ENCODE measurements at places on chromosomes 1 and 21.

GRCh38 chr1:60173729-60174505, 100.3 kb upstream of the C1orf87 start:
- no peak for DNase-seq

DNA sequence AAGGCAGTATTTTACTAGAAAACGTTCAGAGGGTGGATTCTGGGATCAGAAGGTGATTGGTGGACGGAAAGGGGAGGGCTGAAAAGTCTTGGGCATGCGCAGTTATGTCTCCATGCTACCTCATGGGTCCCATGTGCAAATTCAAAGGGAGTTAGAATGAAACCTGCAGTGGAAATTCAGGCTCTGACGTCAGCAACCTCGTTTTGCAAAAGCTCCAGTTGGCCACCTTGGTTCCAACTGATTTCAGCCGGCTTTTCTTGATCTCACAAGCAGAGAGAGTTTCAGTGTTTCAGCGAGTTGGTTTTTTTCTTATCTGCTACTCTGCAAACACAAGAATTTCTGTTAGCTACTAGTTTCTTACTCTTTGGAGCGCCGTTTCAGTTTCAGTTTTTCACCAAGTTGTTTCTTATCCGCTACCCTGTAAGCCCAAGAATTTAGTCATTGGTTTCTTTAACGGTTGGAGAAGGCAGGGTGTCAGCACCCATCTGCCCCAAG, 69.8 kb upstream of the PGBD5 start:
- DNase-seq, result no peak

DNA sequence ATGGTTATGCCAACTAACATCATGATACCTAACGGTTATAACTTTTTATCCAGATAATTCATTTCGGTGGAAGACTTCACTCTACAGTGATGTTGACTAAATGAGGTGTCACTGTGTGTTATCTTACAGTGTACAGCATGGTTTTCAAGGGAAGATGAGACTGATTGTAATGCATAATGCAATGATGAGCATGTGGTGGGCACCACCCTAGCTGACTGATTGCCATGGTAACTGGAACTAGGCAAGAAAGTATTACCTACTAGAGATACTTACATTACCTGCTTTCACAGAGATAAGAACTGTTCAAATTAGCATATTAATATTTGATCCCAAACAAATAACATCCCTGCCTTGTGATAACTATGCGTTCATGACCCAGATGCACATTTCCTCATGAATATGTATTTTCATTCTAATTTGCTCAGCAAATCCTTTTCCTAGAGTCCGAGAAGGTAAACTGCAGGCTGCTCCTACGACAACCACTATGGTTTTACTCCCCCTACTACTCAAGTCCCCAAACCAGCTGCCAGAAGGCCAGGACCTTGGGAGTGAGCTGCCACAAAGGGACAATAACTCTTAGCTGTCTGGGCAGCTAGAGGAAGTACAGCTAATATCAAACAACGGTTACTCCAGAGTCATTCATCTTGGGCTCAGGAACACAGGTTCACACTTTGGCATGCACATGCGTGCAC, 29.2 kb downstream of the TRABD2B start:
- no peak for DNase-seq

GRCh38 chr1:7224644-7225043, 439.4 kb downstream of the CAMTA1 start:
- no peak for DNase-seq

- no peak for DNase-seq
Observed at GRCh38 chr1:241479294-241479693, 40.3 kb downstream of the FH start.

DNA sequence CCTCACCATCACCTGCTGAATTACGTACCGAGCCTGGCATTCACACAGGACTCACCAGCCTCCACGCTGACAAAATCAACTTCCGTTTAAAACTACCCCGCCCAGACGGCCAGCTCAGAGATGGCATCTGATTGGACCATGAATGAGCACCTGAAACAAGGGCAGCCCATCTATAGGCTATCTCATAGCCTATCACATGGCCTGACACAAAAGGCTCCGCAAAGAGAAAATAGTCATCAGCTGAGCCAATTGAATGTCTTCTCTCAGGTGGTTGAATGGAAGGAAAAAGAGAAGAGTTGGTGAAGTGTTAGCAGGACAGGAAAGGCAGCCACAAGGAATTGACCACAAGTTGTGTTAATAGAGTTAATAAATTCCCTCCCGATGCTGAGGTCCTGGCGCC, 50.6 kb upstream of the ZC3H12A start:
- DNase-seq, result no peak

DNA sequence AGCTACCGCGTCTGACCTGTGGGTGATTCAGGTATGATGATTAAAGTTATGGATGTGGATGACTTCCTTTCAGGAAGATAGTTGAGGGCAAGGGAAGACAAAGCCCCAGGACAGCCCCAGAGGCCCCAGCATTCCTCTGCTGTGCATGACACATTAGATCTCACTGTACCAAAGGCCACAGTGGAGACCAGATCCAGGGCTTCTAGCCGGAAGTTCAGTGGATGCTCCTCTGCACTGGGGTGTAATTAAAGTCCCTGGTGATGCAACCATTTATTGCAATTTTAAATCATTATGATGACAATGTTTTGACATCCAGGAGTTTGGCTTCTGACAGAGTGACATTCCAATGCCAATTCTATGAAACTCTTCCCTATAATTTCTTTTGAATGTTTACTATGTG, 5.0 kb downstream of the C4BPA start:
- no peak for DNase-seq

- no peak for DNase-seq
Observed at GRCh38 chr1:17440827-17441168, 1.3 kb upstream of the RCC2 start.

GRCh38 chr1:105204836-105205371, 1455.2 kb downstream of the AMY1C start:
- no peak for DNase-seq

GRCh38 chr1:187744665-187745064, 915.9 kb downstream of the PLA2G4A start:
- no peak for DNase-seq

DNA sequence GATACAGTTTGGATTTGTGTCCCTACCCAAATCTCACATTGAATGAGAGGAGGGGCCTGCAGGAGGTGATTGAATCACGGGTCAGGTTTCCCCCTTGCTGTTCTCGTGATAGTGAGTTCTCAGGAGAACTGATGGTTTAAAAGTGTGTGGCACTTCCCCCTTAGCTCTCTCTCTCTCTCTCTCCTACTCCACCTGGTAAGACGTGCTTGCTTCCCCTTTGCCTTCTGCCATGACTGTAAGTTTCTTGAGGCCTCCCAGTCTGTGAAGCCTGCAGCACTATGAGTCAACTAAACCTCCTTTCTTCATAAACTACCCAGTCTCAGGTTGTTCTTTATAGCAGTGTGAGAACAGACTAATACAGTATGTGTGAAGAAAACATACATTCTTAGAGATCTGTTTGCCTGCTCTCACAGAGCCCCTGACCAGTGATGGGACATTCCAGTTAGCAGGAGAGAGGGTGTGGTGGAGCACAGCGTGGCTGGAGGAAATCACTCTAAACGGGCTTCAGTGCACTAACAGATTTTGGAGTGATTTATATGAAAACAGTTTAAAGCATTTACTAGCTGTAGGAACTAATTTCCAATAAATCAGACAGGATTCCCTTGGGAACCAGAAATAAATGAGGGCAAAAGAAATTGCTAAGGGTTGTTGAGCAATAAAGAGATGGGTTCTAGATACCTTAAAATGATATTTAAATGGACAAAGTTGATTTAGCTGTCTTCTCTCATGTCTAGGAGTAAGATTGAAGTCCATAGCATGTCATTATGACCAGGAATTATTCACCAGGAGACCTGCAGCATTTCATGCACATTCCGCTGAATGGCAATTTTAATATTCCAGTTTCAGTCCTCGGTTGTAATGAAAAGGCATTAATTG, 411.0 kb downstream of the CAMTA1 start:
- no peak for DNase-seq

DNA sequence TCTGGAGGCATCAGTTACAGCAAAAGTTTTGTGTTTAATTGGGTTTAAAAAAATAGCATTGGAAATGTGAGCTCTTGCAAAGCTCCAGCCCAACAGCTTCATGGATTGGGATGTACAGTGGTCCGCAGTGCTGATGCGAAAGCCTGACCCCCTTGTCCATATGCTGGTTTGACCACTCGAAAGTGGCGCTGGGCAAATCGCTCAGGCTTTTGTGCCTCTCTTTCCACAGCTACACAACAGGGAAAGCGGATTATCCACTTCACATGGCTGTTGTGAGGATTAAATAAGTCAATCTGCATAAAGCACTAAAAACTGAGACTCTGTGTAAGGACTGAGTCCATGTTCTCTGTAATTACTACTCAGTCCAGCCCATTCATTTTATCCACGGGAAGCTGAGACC, 57.2 kb downstream of the HUNK start:
- DNase-seq, result no peak

- DNase-seq, result no peak
Observed at GRCh38 chr1:160743266-160743665, 4.2 kb downstream of the SLAMF7 start.

DNA sequence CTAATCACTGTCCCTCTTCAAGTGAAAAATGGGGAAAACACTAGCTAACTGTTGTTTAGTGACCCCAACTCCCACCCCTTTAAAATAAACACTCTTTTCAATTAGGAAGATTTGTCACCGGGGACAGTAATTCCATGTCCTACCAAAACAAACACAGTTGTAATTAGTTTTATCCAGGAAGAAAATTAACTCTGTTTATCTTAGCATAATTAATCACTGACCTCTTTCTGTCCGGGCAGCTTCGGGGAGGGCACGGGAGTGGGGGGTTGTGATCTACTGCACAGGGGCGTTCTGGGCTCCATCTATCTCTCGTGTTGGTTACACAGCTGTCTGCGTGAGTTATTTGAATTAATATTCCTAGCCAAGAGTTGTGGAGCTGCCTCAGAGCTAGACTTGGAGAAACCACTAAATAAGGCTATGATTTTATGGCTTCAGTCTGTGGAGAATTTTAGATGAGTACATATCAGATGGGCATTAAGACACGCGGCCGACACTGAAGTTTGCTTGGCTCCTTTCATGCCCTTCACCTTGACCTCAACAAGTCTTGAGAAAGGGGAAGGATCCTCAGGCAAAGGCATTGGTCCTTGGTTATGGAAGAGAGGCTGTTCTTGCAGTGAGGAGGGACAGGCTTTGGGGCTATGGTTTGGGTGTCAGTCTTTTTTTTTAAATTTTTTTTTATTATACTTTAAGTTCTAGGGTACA, 102.0 kb upstream of the TRABD2B start:
- DNase-seq, result no peak

- DNase-seq, result no peak
Observed at GRCh38 chr1:41500781-41501518, 16.5 kb upstream of the EDN2 start.

DNA sequence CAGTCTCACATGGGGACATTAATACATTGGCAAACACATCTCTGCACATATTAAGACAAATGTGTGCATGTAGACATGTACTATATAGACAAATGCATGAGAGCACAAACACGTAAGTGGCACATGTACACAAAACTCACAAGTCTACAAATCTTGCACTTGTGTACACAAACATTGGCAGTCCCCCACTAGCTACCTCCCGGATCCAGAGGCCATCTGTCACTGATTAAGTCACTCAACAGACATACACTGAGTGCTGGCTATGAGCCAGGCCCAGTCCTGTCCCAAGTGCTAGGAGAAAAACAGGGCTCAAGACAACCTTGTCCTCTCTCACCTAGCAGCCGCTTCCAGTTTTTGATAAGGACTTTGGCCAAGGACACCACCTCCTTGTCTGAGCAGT, 7.0 kb downstream of the TCEA3 start:
- no peak for DNase-seq

GRCh38 chr1:69569175-69569541, 1.4 kb downstream of the LRRC7 start:
- peak; percentile 1 for DNase-seq

DNA sequence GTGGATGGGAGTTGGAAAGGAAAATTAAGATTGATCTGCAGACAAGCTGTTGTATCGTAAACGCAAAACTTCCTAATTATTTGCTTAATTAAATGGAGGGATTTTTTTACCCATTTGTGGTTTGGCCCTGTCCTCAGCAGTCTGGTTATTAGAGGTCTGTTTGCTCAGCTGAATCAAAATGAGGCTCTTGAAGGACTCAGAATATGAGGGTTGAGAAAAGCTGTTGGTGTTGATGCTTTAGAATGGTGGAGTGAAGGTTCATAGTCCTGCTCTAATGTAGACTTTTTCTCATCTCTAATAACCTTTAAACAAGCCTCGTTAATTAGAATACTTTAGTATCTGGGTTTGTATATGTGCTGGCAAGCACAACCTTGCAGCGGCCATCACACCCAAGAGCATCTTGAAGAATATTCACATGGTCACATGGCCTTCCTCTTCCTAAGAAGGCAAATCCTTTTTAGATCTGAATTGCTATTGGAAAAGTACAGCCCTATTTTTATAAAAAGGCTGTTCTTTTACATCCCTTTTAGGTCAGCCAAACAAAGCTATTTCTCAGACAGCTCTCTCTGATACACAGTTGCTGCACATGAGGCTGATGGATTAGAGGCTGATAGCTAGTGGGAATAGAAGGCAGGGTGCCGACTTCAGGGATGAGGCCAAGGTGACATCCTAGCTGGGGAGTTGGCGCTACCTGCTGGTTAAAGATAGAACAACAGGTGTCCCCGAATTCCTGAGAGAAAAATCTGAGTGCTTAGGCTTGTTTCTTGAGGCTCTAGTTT, 53.8 kb downstream of the MACF1 start:
- peak; percentile 69 for DNase-seq

Data from fibroblast of lung (primary cell).